Activated CD8-positive, alpha-beta memory T cell treated with anti-CD3 and anti-CD28 coated beads for 48 hours (primary cell): ENCODE measurements at places on chromosomes 6 and 20.

DNA sequence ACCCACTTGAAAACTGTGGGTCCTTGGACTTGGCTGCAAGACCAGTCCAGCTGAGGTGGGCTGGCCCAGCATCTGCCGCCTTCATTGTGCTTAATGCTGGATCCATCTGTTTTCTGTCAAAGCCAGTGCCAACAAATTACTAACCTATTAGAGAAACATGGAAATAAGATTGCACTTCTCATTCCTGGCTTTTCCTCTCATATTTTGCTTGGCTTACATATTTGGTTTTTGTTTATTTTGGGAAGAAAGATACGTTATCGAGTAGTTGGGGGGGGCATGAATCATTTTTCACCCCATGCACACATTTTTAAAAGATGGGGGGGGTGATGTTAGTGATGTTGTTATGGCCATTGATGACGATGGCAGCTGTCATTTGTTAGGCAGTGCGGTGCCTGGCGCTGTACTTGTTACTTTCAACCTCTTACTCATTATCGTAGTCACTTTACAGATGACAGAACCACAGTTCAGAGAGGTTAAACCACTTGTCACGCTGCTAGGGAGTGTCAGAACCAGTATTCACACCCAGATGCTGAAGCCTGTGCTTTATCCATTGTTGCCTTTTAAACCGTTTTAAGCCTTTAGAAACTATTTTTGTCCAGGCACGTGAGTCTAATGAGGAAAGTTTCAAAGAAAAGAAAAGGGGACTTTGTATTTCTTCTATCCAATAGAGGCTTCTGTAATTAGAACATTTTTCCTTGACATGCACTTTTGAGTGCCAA lies 180.0 kb downstream of the TMEM242 start:
- peak; percentile 15 for DNase-seq

- no peak for DNase-seq
Observed at GRCh38 chr20:11917663-11918062, at the start of gene BTBD3. Gene BTBD3, plus strand, starts transcription at chr20:11917893. Its CDS starts 383 bp downstream, at chr20:11918276.

DNA sequence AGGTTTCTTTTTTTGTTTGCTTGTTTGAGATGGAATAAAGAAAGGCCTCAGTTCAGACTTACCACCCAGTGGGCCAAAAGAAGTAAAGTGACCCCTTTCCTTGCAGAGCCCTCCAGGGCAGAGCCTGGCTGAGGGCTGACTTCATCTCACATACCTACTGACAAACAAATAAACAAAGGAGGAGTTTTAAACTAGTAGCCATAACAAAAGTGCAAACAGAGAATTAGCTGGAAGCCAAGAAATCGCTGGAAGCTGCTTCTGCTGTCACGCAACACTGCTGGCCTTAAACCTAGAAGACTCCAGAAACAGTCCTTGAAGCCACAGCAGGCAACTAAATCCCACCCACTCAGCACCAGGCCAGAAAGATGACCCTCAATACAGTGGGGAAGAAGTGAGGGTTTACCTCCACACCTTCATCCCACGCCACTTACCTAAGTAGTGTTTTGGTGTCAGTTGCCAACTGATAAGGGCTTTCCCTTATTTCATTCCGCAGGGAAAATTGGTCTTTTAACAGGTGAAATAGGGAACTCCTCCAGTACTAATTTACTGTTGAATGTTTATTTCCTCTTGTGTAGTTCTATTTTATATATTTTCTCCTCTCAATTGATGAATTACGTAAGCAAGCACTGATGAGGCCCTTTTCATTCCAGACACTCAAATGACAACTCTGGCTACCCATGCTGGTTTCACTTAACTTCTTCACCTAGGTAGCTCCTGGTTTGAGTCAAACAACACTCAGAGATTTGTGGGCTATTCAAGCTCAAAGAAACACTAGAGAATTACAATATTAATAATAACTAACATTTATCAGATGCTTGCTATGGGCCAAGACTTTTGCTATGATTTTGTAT lies 46.2 kb downstream of the EDN1 start:
- DNase-seq, result no peak

DNA sequence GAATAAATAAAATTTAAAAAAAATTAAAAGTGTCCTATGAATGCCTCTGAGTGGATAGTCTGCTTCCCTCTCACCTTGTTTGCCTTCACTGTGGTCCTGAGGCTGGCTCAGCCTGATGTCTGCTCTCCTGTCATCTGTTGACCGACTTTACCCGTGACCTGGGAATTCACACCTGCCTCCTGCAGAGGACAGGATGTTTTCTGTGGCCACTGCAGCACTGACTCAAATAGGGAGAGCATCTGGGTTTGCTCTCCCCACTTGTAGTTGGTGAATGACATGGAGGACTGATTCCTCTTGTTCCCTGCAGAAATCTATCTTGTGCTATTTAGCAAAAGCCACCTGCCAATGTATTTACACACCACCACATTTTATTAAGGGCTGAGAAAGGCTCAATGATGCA lies 52.4 kb upstream of the ERVFRD-1 start:
- DNase-seq, result no peak

DNA sequence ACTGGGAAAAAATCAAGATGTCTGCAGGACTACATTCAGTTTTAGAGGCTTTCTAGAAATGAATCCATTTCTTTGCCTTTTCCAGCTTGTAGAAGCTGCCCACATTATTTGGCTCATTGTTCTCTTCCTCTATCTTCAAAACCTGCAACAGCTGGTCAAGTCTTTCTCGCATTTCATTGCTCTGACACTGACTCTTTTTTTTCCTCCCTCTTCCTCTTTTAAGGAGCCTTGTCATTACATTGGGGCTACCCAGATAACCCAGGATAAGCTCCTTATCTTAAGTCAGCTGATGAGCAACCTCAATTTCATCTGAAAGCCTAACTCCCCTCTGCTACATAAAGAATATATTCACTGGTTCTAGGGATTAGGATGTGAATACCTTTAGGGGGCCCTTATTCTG lies 53.2 kb upstream of the CEP162 start:
- no peak for DNase-seq

DNA sequence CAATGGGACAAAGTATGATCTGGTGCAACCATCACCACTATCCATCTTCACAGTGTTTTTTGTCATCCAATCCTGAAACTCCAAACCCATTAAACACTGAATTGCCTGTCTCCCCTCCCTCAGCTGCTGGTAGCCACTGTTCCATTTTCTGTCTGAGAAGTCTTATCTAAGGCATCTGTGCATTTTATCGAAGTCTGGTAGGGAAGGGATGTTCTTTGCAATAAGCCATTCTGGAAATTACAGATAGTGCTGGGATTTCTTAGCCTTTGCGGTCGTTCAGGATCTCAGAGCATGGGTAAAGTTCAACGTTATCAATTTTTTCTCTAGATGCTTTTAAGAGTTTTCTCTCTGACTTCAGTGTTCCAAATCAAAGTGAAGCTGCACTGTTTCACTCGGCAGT lies 24.1 kb downstream of the KIF25 start:
- DNase-seq, result no peak

GRCh38 chr20:46803123-46804020 lies 91.3 kb upstream of the EYA2 start:
- no peak for DNase-seq

GRCh38 chr6:97040355-97040860 lies 115.9 kb downstream of the KLHL32 start:
- DNase-seq, result no peak

DNA sequence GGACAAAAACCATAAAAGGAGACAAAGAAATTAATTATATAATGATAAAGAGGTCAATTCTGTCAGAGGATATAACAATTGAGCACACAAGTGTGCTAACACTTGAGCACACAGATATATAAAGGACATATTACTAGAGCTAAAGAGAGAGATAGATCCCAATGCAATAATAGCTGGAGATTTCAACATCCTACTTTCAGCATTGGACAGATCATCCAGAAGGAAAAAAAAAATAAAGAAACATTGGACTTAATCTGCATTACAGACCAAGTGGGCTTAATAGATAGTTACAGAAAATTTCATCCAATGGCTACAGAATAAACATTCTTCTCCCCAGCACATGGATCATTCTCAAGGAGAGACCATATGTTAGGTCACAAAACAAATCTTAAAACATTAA lies 9.9 kb downstream of the VNN1 start:
- no peak for DNase-seq

DNA sequence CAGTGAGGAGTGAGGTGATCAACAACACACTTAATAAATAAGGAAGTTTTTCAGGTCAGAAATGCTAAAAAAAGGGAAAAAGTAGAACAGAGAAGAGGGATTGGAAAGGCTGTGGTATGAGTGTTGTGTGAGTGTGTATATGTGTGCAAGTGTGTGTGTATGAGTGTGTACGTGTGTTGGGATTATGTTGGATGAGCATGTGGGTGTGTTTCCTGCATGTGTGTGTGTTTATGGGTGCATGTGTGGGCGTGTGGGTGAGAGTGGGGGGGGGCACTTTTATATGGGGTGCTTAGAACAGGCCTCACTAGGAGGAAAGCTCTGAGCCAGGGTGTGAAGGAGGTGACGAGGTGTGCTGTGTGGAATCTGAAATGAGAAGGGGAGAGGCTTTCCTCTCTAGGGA lies 116.8 kb upstream of the SLC22A23 start:
- DNase-seq, result no peak

DNA sequence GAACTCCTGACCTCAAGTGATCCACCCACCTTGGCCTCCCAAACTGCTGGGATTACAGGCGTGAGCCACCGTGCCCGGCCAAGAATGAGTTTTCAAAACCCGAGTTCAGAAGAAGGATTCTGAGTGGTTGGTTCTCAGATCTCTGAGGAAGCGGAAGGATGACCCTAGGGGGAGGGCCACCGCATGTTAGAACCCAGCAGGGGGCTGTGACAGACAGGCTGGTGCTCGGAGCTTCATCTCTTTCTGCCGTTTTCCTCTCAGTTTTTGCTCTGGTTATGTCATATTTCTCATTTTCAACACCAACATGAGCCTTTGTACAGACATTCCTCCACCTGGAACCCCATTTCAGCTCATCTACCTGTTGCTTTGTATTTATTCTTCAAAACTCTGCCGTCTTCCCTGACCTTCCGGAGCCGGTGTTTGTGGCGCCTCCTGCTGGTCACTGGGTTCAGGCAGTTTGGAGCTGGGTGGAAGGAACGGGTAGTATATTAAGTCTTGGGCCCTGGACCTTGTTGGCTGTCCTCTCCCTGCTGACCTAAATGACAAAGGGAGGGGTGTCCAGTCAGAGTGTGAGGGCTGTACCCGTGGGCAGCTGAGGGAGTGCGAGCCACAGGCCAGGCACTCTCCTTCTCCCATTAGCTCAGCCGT lies at the start of gene DEFB123:
TSS of gene DEFB123 (plus strand) at position 621 of the 648 bp plus-strand sequence. CDS start 67 bp downstream, outside the sequence.
- no peak for DNase-seq

GRCh38 chr20:61628901-61629601 lies 377.0 kb downstream of the CDH4 start:
- no peak for DNase-seq

DNA sequence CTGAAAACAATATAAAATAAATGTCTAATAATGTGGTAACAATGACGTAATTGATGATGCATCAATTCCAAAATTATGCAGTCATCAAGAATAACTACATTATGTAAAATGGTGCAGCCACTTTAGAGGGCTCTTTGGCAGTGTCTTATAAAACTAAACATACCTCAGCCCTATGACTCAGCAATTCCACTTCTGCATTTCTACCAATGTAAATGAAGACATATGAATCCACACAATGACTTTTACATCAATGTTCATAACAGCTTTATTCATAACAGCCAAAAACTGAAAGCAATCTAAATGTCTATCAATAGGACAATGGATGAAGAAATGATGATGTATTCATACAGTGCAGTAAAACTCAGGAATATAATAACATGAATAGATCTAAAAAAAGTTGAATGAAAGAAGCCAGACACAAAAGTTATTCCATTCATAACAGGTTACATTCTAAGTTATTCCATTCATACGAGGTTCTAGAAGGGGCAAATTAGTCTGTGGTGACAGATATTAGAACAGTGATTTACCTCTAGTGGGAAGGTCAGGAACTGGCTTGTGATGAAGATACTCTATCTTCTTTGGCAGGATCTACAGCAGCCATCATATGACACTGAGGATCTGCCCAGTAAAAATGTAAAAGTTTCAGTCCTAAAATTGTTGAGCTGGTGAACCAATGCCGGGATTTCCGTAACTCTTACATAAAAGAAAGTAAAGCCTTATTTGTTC lies 396.1 kb downstream of the PLCB1 start:
- DNase-seq, result no peak

DNA sequence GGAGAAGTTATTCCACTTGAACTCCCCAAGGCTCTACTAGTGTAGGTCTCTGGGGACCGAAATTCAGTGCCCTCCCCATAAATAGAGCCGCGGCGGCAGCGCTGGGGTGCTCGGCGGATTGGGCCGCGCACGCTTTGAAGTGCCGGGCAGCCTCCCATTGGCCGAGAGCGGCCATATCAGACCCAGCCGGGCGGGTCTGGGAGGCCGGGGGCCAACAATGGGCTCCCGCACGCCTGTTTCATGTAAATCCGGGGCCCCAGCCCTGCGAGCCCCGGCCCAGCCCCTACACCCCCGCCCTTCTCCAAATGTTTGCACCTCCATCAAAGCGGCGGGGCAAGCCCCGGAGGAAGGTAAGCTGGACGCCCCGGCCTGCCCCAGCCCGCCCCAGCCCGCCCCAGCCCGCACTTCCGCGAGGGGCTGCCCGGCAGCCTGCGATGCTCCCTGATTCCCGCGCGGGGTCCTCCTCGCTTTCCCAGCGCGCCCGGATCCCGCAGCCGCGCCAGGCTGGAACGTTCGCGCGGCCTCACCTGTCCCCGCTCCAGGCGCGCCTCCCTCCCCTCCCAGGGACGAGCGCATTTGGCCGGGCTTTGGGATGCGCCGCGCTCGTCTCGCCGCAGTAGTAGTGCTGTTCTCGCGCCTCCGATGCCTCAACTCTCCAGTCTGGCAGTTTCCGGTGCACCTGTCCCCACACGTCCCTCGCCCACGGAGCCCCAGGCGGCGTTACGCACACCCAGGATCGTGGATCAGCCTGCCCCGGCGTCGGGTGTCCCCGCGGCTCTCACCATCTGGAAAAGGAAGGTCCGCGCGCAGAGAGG lies at the start of gene TBXT:
TSS of gene TBXT (minus strand) at position 51 of the 815 bp plus-strand sequence. CDS start 260 bp downstream, outside the sequence.
- no peak for DNase-seq
